Brain pericyte (primary cell): ENCODE measurements at places on chromosomes 13 and 19.

- DNase-seq: no peak
Observed at GRCh38 chr13:51158880-51159518, 47.9 kb upstream of the C13orf42 start.

DNA sequence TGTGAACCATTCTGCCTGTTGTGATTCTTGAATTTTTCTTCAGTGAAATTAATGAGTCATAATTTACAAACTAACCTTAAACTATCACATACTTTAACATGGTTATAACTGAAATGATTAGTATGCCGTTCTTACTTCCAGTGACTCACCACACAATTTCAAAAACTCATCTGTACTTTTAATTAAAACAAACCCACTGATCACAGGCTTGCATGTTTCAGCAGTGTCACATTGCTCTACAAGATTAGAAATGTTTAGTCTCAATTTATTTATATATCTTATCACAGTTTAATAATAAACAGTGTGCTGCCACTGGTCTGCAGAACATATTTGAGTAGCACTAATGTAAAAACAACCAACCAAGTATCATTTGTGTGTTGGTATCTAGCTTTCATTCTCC, 2227.9 kb upstream of the PCDH20 start:
- no peak for DNase-seq

GRCh38 chr19:55270172-55270942, 9.6 kb downstream of the HSPBP1 start:
- DNase-seq: no peak

DNA sequence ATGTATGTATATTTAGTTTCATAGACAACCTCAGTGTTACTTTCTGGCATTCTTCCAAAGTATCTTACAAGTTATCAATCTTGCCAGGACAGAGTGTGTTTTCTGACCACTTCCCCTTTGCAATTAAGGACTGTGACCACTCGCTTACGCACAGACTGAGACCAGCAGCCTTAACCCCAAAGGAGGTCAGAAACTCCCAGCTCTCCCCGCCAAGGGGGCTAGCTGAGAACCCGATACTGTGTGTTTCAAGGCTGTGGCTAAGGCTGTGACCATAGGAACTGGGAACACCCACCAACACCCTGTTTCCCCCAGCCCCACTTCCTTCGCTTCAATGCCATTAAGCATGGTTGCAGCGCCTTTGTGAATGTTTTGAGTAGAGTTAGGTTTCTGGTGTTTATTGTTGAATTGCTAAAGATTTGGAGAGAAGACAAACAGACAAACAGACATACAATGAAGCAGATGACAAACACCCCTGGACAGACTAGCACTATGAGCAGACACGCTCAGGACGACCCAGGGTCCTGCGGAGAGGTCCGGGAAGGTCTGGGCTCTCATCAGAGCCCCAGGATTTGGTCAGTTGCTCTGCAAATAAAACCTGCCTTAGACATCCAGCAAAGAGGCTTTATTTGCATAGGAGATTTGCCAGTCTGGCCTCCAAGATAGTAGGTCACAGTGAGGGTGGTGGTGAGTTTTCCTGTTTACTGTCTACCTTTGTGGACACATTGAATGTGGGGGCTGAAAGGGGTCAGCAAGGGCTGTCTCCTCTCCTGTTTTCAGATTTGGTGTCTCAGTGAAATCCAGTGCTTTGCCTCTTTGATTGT, 25.0 kb upstream of the TNFSF11 start:
- no peak for DNase-seq

- peak; percentile 7 for DNase-seq
Observed at GRCh38 chr13:49410006-49410405, 33.9 kb downstream of the CAB39L start.

GRCh38 chr13:41306271-41307145, 4.6 kb upstream of the NAA16 start:
- peak; percentile 33 for DNase-seq

DNA sequence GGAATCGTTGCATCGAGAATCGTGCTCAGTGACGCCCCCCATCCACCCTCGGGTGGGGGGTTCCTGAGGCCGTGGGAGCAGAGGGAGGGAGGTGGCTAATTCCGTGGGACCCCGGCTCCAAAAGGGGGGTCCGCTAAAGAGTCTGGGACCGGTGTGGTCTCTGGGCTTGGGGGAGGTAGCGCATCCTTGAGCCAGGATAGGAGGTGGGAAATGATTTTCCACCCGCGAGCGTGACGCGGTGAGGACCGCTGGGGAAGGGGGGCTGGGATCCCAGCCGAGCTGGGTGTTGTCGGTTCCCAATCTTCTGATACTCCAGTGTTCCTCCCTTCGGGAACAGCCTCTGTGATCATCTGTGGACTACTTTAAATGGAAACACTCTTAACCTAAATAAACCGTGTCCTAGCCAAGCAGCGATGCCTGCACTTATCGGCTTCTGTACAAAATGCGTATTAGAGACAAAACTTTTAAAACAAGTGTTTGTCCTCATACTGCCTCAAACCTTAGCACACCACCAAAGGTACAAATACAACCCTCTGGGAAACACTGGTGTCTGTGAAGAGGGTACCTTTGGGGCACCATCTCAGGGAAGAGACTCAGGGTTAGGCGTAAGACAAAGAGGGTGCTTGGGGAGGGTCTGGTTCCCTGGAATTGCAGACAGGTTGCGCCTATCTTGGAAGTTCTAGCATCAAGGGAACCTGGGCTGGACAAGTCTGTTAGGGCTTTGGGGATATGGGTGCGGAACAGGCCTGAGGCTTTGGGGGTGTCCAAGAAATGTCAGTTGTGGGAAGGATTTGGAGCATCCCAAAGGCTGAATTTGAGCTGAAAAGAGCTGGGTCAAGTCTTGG, 16.0 kb downstream of the KCNC3 start:
- no peak for DNase-seq

- DNase-seq: no peak
Observed at GRCh38 chr13:63910511-63910910, 2494.9 kb upstream of the PCDH20 start.

DNA sequence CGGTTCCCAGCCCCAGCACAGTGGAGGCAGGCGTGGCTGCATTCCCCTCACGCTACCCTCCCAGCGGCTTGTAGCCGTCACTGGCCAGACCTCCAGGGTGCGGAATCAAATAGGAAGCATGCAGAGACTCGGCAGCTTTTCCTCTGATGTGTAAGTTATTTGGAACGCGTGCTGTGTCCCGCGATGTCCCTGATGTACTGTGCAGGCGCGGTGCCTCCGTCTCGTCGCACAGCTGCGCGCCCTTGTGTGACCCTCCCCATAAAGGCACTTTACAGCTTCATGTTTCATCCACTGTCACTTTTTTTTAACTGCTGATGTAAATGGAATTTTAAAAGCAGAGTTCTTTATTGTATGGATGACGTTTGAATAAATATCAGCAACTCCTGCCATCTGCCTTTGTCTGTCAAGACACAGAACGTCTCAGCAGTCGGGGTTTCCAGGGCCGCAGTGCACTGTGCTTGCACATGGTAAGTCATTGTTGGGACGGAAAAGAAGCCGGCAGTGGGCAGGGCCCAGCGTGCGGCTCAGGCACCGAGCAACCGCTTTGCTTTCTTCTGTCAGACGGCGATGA, 7.3 kb upstream of the F7 start:
- no peak for DNase-seq

DNA sequence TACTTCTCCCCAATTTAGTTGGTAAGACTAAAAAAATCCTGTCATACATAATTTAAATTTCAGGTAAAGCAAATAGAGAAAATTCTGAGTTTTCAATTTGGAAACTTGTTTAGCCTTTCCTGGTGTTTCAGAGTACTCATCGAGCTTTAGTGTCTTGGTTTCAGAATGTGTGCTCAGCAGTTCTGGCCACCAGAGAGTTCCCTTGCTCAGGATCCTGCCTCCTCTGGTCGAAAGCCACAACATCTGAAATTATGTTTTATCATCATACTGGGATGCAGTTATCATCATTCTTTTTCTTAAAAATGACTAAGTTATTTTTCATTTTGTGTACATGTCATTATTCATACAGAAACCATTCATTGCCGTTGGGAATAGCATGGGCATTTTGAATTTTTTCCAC, 263.2 kb upstream of the SPRY2 start:
- no peak for DNase-seq

- no peak for DNase-seq
Observed at GRCh38 chr19:15184776-15185175, 16.0 kb downstream of the NOTCH3 start.

DNA sequence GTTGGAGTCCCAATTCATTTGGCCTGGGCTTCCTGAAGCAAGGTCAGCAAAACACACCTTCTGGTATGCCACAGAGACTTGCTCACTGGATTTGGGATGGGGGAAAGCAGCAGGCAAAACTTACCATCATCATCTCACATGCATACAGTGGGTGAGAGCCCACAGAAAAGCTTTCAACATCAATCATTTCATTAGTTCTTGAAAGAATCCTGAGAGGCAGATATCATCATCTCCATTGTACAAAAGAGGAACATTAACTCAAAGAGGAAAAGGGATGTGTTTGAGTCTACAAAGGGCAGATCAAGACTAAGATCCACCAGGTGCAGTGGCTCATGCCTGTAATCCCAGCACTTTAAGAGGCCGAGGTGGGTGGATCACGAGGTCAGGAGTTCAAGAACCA, 6.4 kb downstream of the WDR87 start:
- no peak for DNase-seq

GRCh38 chr13:95752677-95753076, 75.7 kb downstream of the DNAJC3 start:
- DNase-seq: no peak

DNA sequence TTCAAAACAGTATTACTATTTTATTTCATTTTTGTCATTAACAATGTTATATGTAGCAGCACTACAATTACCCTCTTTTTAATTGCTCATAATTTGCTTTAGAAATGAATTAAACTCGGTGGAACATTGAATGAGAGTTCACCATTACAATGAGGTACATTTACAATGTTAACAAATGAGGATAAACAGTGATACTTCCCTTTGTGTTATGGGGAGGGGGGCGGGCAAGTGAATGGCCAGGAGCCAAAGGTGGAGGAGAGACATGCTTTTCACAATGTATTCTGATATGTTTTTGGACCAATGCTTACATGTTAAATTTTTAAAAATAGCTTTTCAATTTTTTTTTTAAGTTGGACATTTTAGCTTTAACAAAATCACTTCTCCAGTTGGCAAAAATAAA, 34.2 kb downstream of the NALCN start:
- DNase-seq: no peak

DNA sequence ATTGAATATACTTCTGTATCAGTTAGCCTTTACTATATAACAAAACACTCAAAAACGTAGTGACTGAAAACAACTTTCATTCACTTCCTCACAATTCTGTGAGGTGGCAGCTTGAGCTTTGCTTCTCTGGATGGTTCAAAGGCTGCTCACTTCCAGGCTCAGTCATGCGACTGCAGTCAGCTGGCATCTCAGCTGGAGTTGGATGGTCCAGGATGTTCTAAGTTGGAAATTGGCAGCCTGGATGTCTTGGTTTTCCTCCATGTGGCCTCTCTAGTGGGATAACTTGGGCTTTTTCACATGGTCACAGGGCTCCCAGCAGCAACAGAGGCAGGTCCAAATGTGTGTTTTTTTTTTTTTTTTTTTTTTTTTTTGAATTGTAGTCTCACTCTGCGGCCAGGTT, 204.4 kb downstream of the LACC1 start:
- no peak for DNase-seq

- no peak for DNase-seq
Observed at GRCh38 chr13:31367410-31367809, 167.6 kb downstream of the B3GLCT start.

- DNase-seq: no peak
Observed at GRCh38 chr19:1469255-1470054, 9.6 kb downstream of the C19orf25 start.

GRCh38 chr13:89628567-89628966, 1718.9 kb upstream of the MIR17HG start:
- DNase-seq: no peak

DNA sequence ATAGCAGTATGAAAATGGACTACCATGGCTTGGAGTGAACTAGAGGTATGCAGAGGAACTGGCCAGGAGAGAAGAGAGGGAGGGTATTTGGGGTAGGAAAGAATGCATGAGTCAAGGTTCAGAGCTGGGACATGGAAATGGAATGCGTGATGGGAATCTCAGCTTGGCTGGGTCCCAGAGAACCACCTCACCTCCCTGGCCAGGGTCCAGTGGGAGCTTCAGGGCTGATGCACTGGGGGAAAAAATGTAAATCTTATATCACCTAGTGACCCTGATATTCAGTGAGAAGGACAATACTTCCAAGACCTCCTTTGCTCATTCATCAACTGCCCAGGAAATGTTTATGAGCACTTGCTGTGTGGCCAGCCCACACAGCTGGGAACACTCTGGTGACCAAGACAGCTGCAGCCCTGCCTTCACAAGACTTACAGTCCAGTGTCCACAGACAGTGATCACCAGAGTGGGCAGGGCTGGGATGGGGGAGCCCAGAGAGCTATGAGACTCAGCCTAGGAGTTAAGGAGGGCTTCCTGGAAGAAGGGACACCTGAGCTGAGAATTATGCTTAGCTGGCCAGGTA, 12.8 kb downstream of the IGSF23 start:
- DNase-seq: no peak

DNA sequence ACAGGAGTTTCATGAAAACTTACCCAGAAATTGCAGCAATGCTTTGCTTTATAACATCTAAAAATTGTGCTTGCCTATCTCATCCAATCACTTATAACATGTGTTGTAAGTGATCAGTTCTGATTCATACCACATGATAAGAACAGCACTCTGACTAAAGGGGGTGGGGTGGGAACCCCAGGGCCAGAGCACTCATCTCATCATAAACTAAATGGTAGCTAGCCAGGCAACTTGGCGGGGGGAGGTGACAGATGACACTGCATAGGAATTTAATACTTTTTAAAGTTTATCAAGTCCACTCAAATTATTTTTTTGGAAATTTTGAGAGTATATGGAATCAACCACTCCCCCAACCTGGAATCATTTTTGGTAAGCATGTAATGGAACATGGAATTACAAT, 42.1 kb downstream of the FOXO1 start:
- no peak for DNase-seq

DNA sequence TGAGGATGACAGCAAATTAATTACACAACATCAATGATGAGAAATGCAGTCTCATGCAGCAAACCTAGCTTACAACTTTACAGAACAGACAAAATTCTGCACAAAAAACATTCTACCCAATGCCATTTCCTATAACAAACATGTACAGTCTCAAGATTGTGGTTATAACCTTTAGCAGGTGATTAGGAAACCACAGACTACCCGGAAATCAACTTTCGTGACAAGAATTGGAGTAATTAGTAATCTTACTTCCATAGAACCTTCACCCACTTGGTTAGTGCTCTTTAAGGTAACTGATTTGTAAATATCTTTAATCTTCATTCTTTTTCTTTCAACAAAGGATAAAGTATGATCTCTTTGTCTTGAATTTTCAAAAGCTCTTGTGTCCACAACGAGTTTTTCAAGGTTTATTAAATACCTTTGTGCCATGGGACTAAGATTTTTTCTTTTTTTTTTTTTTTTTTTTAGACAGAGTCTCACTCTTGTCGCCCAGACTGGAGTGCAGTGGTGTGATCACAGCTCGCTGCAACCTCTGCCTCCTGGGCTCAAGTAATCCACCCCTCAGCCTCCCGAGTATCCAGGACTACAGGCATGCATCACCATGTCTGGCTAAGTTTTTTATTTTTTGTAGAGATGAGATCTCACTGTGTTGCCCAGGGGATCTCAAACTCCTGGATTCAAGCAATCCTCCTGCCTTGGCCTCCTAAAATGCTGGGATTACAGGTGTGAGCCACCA, 78.8 kb downstream of the MAP4K1 start:
- DNase-seq: no peak
